Fibroblast of the aortic adventitia (primary cell): ENCODE measurements at places on chromosomes 5 and 9.
A peak's percentile ranks its signal among the peaks of the same experiment; 100 is the strongest.

DNA sequence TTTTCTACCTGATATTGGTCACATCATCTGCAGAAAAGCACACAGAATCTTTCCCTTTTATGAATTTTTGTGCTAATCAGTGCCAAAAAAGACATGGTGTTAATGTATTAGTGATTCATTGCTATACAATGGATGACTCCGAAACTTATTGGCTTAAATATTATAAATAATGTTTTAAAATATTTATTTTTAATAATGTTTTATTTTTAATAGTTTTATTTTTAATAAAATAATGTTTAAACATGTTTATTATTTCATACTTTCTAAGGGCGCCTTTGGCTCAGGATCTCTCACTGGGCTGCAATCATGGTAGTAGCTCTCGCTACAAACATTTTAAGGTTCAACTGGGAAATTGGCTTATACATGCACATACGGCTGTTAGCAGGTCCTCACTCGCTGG, 65.7 kb downstream of the CDH12 start:
- no peak for DNase-seq

DNA sequence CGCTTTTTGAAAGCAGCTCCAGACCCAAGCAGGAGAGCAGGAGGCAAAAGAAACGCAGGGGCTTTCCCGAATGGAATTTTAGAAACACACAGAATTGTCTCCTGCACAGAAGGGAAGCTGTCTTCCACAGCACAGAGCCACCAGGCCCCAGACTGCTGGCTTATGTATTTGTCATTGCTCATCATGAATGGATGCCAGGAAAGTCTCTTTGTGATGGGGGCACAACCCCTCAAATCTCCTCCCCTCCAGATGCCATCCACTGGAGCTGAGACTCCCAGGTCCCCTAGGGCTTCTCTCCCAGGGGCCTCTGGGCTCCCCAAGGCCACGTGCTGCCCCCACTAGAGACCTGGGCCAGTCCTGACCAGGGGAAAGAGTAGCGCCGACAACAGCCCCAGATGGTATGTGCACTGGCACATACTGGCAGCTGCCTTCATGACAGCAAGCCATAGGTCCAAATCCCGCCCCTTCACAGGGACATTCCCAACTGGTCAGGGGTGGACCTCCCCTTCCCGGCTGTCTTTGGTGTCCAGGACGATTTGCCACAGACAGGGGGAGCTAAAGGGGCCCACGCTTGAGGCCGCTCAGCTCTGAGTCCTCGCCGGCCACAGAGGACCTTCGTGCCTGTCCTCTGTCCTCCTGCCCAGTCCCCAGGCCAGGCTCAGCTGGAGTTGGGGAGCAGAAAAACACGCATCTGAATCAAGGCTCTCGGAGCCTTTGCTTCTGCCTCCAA, 127.8 kb downstream of the KCNIP1 start:
- no peak for DNase-seq

DNA sequence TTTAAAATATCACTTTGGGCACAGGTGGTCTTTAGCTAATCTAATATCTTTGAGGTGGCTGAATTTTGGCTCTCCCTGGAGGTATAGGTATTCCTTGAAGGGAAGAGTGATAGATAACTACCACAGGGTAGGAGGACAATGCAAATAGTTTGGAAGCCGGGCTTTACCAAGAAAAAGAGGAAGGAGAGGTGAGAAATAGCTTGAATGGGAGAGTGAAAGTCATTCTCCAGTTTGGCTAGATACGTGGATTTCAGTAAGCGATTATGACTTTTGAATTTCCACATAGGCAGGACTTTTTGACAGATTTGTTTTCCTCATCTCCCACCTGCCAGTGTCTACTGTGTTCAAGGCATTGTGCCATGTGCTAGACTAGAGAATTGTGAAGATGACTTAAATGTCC, 45.5 kb downstream of the RASA1 start:
- DNase-seq: no peak

- DNase-seq: peak; percentile 14
These were observed 46.7 kb upstream of the TBC1D9B start for GRCh38 chr5:179954434-179954833.

DNA sequence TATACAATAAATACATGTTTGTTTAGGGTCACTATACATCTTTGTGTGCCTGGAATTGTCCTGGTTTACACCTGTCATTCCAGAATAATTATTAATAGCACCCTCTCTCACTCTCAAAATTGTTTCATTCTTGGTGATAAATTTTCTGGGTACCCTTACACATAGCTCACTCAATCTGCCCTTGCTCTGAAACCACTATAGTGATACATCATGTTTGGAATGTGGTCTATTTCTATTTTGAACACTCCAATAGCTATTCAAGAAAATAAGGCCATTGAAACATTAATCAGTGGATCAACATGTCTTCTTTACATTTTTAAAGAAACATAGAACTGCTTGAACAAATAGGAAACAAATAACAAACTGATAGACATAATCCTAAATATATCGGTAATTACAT, 158.7 kb downstream of the ARRDC3 start:
- no peak for DNase-seq

DNA sequence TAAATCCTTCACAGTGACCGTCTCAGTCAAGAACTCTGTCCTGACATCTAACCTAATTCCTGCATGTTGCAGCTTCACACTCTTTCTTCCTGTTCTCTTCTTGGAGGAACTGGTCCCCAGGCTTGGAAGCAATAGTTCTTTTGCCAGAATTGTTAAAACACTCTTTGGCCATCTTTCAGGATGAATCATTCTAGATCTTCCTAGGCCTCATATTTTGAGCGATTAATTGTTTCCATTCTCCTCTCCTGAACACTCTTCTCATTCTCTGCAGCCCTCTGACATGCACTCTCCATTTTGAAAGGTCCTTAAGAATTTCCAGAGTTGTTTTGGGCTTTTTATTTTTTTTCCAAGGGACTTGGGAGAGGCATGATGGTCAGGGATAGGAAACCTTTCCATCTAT, 85.8 kb downstream of the FAM114A2 start:
- DNase-seq: peak; percentile 63

GRCh38 chr5:82365744-82366228, 87.6 kb upstream of the RPS23 start:
- peak; percentile 47 for DNase-seq

GRCh38 chr5:78487846-78488245, 127.4 kb downstream of the SCAMP1 start:
- DNase-seq: no peak

DNA sequence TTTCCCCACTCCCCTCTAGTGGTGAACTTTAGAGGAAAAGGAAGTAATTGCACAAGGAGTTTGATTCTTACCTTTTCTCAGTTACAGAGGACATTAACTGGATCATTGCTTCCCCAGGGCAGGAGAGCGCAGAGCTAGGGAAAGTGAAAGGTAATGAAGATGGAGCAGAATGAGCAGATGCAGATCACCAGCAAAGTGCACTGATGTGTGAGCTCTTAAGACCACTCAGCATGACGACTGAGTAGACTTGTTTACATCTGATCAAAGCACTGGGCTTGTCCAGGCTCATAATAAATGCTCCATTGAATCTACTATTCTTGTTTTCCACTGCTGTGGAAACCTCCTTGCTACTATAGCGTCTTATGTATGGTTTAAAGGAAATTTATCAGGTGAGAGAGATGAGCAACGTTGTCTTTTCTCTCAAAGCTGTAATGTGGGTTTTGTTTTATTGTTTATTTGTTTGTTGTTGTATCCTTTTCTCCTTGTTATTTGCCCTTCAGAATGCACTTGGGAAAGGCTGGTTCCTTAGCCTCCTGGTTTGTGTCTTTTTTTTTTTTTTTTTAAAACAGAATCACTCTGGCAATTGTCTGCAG, 25.3 kb downstream of the SLC22A5 start:
- no peak for DNase-seq

DNA sequence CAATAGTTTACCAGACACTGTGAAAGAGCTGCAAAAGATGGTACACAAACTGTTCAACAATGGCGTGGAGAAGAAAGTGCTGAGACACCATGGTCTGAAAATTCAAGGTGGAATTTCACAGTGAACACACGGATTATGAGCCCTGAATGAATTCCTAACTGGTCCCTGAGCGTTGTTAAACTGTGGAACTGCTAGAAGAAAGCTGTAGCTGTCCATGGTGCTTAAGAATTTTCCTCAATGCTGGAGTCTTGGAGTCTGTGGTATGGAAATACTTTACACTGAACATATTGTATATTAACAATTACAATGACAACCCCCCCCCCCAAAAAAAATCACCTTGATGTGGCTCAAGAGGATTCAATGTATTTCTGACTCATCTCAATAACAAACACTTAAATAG, 68.5 kb downstream of the SLC24A2 start:
- peak; percentile 59 for DNase-seq

DNA sequence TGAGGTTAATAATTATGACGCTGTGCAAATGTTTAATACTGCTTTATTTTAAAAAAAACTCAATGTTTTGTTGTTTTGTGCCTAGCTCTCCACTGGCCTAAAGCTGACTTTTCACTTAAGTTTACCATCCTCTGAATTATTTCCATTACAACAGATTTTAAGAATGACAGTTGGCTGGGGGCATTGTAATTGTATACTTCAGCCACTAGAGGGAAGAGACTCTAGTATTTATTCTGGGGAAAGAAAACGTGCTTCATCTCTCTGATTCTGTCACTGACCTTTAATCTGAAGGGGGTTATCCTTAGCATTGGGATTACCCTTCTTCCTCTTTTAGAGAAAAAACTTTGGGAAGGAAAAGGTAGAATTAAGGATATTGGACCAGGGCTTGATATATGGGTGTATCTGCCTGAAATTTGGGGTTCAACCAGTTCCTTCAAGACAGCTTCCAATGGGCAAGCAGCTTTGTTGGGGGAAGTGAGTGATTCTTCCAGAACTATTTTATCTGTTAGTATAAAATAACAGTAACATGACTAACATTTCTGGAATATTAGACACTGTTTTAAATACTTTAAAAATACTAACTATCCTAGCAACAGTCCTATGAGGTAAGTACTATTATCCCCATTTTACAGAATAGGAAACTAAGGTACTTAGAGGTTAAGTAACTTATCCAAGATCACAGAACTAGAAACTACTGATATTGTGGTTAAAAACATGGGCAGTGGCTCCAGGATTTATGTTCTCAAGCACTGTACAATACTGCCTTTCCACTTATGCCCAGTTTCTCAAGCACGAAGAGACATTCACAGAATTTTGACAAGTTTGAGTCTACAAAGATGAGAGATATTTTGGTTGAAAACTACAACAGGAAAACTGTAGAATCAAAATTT, 208.4 kb downstream of the CD180 start:
- peak; percentile 51 for DNase-seq

DNA sequence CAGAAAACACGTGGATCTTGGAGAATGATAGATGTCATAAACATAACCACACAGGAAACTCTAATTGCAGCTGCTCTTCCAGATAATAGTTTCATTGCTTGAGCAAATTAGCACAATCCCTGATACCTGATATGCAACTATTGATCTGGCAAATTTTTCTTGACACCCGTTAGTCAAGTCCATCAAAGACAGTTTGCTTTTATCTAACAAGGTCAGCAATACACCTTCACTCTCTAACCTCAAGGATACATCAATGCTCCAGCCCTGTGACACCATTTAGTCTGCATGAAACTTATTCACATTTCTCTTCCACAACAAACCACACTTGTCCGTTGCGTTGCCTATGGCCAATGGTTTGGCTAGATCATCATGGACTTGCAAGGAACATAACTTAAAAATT, 16.6 kb downstream of the UGT3A1 start:
- no peak for DNase-seq

DNA sequence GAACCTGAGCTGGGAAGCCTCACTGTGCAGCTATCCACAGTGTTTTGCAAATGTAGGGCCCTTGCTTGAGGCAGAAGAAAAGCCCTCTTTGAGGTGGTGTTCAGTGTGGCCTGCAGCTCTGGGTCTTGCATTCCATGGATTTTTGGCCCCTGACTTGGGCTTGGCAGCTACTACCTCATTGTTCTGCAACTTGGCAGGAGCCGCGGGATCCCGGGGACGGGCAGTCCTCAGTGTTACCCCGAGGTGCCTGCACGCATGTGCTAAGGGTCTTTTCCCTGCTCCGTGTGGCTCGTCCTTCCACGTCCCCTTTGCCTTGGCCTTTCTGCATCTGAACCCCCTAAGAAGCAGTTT, 39.8 kb downstream of the NEK6 start:
- peak; percentile 99 for DNase-seq

DNA sequence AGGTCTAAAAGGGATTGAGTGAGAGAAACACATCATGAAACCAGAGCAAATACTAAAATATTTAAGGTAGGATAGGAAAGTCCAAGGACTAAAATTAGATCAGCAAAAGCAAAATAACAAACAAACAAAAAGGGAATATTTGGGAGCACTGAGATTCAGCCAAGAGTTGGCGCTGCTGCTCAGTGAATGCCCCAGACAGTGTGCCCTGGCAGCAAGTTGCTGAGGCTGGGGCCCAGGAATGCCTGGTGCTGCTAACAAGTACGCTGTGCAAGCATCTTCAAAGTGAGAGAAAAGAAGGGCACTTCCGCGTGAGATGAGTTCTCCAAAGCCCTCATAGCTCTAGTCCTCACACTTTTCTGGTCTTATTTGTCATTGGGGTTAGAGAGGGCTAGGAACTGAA, 603.3 kb downstream of the EFNA5 start:
- no peak for DNase-seq

DNA sequence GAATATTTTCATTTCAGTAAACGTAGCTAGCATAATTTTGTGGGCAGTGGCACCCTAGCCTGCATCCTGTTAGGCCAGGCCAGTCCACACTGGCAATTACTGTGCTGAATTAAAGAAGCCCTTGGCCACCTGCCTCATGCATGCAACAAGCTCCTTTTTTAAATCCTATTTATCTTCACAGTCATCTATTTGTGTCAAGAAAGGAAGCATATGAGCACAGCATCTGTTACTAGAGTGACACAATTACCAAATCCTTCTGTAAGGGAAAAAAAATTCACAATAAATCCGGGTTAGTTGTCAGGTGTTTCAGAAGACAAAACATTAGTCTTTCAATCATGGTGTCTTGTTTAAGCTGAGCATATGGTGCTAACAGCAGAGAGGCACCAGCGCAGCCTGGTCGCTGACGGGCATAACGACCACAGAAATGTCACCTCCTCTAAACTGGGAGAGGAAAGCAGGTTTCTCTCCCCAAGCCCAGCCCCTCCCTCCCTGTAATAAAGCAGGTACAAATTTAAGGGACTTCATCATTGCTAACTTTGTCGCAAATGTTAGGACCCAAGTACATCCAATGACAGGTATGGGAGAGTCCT, 520.6 kb downstream of the CTNND2 start:
- no peak for DNase-seq

- no peak for DNase-seq
These were observed 262.7 kb downstream of the FBXL7 start for GRCh38 chr5:15762668-15763067.

- DNase-seq: peak; percentile 73
These were observed 148.1 kb downstream of the PDE4D start for GRCh38 chr5:59745415-59745863.

- DNase-seq: peak; percentile 92
These were observed 36.8 kb upstream of the SSBP2 start for GRCh38 chr5:81787474-81788242.
